DMS 273 treated with DMSO at 0.1 percent for 48 hours (cell line): ENCODE measurements at places on chromosomes 1 and 21.
A peak's percentile ranks its signal among the peaks of the same experiment; 100 is the strongest.

GRCh38 chr1:245856944-245857531 is 650.0 kb downstream of the SMYD3 start:
- no peak for DNase-seq

- no peak for DNase-seq
Measured at GRCh38 chr1:228989176-228989575, 253.9 kb downstream of the RHOU start.

- no peak for DNase-seq
Measured at GRCh38 chr1:4004635-4005430, 104.8 kb upstream of the C1orf174 start.

DNA sequence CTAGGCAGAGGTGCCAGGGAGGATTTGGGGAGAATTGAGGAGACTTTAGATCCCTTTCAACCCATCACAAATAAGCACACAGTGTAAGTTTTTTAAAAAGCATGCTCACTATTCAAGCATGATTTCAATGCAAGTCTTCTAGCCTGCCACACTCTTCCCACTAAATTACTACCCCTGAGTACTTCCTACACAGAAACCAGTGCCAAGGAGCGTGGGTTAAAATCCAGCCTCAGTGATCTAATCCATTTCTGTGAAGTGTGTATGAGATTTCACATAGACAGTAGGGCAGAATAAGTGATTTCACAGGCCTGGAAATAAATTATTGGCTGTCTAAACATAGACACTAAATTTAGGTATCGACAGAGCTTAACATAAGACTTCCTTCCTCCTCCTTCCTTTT is 142.9 kb upstream of the ATP1B1 start:
- DNase-seq: no peak

DNA sequence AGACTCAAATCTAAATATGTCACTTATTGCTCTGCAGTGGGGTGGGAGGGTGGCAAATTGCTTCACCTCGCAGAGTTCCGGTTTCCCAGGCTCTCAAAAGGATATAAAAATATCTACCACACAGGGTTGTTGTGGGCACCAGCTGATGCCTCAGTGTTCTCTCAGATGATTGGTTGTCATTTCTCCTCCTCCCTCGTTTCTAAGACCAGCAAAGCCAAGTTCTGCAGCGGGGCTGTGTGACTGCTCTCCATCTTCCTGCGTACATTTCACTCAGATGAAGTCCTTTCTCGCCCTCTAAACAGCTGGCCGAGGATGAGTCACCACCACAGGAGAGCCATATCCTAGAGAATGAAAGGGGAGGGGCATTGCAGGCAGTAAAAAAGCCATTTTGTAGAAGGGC is 35.0 kb upstream of the VWA5B1 start:
- DNase-seq: peak; percentile 80

- DNase-seq: no peak
Measured at GRCh38 chr1:186575348-186575747, 104.9 kb downstream of the PTGS2 start.

DNA sequence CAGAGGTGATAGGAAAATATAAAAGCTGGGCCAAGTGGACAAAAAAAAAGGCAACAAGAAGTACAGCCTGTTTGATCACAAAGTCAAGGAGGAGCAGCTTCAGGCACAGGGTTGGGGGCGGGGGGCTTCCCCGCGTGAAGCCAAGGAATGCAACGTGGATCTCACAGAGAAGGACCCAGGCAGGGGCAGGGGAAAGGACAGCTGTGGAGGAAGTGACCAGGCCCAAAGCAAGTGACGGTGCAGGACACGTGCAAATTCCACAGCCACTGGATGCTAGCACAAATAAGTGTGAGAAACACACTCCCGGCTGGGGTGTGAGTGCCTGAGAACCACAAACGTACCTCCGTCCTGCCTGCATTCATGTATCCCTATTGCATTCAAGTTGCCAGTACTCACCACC is 77.7 kb upstream of the DSCAM start:
- no peak for DNase-seq

DNA sequence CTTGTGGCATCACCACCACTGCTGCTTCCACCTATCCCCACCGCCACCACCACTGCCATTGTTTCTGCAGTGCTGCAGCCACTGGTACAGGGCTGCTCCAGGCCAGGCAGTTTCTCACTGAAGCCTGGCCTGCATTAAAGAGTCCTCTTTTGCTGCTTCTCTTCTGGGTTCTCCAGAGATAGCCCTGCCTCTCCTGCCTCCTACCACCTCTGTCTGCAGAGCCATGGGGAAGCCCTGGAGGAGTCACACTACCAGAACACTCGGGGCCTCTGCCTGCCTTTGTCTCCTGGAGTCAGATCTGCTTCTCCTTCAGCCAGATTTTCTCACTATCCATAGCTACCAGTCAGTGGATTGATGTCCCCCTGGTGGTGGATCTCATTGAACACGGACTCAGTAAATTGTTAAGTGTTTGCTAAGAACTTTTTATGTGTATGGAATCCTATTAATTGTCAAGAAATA is 37.7 kb upstream of the DDAH1 start:
- DNase-seq: no peak

GRCh38 chr1:2145946-2146835 is 48.4 kb downstream of the FAAP20 start:
- no peak for DNase-seq

DNA sequence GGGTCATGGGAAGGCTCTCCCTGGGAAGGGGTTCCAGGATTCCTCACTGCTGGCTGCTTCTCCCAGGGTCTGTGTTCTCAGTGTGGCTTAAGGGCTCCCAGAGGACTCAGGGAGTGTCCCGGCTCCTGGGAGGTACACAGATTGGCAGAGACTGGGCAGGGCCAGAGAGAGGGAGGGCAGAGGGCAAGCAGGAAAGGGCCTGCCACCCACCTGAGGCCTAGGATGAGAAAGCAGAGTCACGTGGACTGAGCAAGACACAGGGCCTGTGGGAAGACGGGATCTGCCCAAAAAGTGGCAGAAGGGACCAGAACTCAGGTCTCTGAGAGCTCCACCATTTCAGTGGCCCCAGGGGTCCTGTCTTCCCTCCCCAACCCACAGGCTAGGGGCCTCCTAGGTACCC is 871 bp downstream of the SLFNL1 start:
- DNase-seq: no peak

- no peak for DNase-seq
Measured at GRCh38 chr1:85259912-85260274, 431 bp upstream of the C1orf52 start.

GRCh38 chr21:36127250-36127904 is 7.5 kb upstream of the CBR3 start:
- DNase-seq: no peak

DNA sequence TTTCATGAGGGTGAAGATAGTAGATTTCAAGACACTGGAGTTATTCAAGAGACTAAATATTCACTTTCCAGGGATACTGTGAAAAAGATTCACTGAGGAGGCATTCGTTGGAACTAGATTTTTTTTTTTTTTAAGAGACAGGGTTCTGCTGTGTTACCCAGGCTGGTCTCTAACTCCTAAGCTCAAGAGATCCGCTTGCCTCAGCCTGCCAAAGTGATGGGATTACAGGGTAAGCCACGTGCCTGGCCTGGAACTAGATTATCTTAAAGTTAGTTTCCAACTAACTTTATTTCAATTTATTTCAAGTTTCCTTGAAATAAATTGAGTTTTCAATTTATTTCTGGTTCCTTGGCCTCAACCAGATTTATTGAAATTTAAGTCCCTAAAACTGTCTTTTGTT is 24.3 kb upstream of the MCL1 start:
- DNase-seq: no peak

GRCh38 chr1:27138368-27138767 is 16.6 kb downstream of the SLC9A1 start:
- no peak for DNase-seq

- no peak for DNase-seq
Measured at GRCh38 chr1:190507357-190507756, 29.7 kb upstream of the BRINP3 start.

GRCh38 chr1:3469849-3470649 is 15.6 kb downstream of the ARHGEF16 start:
- DNase-seq: no peak

DNA sequence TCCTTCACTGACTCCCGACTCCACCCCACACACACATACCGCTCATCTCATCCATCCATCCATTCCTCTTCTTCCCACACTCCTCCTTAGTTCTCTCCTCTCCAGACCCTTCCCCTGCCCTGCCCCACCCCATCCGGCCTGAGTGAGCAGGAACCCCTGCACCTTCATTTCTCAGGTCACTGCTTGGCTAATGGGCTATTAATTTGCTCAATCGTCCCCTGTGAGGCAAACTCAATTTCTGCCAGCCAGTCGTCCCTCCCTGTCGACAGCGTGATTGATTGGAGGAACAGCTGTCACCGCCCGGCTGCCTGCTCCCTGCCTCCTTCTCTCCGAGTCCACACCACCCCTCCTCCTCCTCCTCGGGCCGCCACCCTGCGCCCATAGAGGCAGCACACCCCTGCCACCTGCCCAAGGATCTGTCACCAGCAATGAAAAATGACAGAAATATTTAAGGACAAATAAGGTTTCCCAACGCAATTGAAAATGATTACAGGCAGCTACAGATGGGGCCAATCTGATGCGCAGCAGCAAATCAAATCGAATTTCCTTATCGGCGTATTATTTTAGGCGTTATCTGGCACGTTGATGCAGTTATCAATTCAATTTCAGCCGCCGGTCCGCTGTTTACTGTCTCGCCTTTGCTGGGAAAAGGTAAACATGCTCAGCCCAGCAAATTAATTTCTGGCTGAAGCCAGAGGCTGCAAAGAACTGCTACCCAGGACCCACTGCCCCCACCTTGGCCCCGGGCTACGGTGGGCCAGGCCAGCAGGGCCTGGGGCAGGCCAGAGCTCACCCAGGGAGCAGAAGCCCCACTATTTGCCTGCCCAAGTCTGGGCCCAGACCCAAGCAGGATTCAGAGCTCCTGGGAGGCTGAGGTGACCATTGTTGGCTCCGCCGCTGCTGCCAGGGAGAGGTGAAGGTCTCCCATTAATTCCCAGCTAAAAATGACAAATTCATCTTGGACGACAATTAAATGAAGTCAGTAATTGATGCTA is 71.3 kb downstream of the TMEM53 start:
- no peak for DNase-seq

- DNase-seq: no peak
Measured at GRCh38 chr1:43002766-43003165, 44.1 kb upstream of the SLC2A1 start.

- no peak for DNase-seq
Measured at GRCh38 chr1:14592004-14592631, 6.4 kb upstream of the KAZN start.
